ENCODE measurements at places on chromosomes 11 and 22.

- no peak for DNase-seq
Measured at GRCh38 chr22:37088750-37089408, 20.6 kb downstream of the TMPRSS6 start.

GRCh38 chr11:31301549-31302510 lies 67.7 kb downstream of the DCDC1 start:
- DNase-seq, result no peak

- DNase-seq, result peak; percentile 13
Measured at GRCh38 chr22:16915701-16916100, 90.5 kb upstream of the XKR3 start.

GRCh38 chr11:67592880-67593564 lies 9.4 kb downstream of the GSTP1 start:
- no peak for DNase-seq

GRCh38 chr11:18253233-18253632 lies 4.8 kb upstream of the SAA2 start:
- no peak for DNase-seq
